ENCODE measurements at places on chromosomes 2 and 18.

- H3K36me3 ChIP-seq: no peaks in the 10 kb centered on the region
- no peaks in the 10 kb centered on the region for H3K4me1 ChIP-seq
- H3K4me3 ChIP-seq: no peak overlapping the region
Measured at GRCh38 chr18:79169958-79170555, 100.9 kb downstream of the ATP9B start.

DNA sequence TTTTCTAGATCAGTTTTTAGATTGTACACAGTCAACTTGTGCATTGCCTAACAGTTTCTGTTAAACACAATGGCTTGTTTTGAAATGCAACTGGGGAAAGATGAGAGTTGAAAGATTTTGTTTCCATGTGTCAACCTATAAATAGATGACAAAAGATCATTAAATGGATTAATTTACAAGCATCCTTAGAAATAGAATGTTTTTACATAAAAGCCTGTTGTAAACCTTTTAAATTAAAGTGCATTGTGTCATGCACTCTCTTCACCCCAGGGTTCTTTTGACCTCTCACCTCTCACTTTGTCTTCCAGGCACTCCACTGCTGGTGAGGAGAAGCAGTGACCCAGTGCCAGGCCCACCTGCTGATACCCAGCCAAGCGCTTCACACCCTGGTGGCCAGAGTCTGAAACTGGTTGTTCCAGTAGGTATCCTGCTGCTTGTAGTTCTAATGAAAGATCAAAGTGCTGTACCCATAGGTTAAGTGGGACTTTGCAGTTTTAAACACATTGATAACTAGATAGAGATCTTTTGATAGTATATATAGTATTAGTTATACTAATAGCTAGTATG lies 502.1 kb downstream of the PARD3B start:
- H3K4me1 ChIP-seq: peaks cover 9% of the 10 kb centered on the region
- no peaks in the 10 kb centered on the region for H3K27me3 ChIP-seq
- no peak overlapping the region for H3K4me3 ChIP-seq

DNA sequence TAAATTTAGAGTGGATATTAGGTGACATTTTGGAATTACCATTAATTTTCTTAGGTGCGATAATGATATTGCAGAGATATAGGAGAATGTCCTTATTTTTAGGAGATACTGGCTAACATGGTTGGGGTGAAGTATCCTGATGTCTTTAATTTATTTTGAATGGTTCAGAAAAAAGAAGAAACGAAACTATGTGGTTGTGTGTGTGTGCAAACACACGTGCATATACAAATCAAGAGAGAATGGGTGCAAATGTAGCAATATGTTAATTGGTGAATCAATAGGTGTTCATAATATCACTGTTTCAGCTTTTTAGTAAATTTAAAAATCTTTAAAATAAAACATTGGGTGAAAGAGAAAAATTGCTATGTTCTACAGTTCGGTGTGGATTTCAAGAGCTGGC lies 140.9 kb downstream of the DIS3L2 start:
- DNase-seq: no peak
- H3K4me3 ChIP-seq: no peak overlapping the region
- H3K36me3 ChIP-seq: peaks cover 25% of the 10 kb centered on the region
- H3K27ac ChIP-seq: no peak overlapping the region
- H3K27me3 ChIP-seq: no peaks in the 10 kb centered on the region

DNA sequence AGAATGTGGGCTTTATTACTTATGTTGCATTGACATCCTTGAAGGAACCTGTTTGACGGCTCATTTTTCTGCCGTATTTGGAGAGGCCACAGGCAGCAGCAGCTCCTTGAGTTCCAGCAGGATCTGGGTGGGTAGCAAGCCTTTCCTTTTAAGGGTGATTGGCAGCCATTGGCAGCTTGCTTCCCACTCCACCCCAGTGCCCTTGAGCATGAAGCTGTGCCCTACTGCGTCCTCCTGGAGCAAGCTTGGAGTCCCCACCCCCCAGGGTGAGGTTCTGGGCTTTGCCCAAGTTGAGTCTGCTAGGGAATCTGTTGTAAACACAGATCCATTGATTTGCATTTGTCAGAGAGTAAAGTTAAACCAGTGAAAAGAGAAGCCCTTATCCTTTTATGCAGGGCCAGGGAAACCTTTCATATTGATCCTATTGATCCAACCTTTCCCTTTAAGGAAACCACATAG lies 9.2 kb downstream of the ONECUT2 start:
- peak overlapping the region; percentile 99 for H3K4me3 ChIP-seq
- H3K4me1 ChIP-seq: peaks cover 69% of the 10 kb centered on the region
- peak; percentile 26 for DNase-seq
- H3K36me3 ChIP-seq: no peaks in the 10 kb centered on the region
- H3K27ac ChIP-seq: peak overlapping the region; percentile 71
- peaks cover 29% of the 10 kb centered on the region for H3K27me3 ChIP-seq

Data from glutamatergic neuron (in vitro differentiated cells).